NCI-H187 treated with DMSO at 0.1 percent for 48 hours (cell line): ENCODE measurements at places on chromosomes 1 and 21.

GRCh38 chr1:107499139-107499744 lies 358.4 kb downstream of the NTNG1 start:
- DNase-seq = no peak

DNA sequence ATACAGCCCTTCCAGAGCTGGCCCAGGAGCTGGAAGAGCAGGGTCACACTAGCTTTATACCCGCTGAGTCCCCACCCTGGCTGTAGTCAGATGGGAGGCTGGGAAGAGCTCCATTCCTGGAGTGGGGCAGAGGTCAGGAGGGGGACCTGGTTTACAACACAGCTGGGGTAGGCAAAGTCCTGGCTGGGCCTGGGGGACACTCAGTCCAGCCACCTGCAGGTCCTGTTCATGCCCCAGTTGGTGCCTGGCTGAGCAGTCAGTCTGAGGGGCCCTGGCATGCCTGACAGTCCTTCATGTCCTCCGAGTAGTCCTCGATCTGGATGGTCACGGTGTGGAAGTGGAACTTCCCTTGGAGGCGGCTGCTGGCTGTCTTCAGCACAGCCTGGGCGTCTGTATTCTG lies 7.0 kb downstream of the SLC30A2 start:
- no peak for DNase-seq

- no peak for DNase-seq
Observed at GRCh38 chr1:31418626-31419323, 5.8 kb downstream of the SERINC2 start.

- DNase-seq = no peak
Observed at GRCh38 chr1:236728752-236729151, 42.5 kb downstream of the ACTN2 start.

DNA sequence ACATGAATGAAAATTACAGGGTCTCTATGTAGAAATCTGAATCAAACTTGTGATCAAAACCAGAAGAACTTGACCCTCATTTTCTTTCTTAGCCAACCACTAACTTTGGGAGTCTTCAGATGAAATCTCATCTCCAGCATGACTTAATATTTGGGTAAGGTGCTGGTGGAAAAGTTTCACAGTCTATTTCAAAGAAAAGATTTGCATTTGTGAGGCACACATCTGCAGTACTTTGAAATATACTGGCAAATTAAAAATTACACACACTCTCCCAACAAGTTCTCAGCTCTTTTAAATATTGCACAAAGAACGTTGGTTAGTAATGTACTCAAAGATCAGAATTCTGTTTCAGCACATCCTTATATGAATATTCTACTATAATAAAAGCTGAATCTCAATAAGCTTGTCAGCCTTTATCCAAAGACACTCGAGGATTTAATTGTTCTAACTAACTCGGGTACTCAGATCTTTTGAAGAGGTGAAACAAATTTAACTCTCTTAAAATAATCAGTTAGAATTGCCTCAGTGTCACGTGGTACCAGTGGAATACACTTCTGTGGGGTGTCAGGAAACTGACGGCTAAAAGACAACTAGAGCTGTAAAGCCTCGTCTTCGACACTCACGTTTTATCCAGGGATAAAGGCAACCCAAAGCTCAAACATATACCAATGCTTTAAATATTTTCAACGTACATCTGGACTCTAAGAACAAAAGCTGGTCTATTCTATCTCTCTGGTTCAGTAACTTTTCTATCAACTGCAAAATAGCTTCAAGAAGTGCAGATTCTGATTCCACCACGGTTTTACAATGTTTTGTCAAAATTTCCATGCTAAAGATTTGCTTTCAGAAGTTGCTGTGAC lies 19.0 kb downstream of the SAMSN1 start:
- no peak for DNase-seq

GRCh38 chr21:41766883-41767605 lies at the start of gene RIPK4:
RIPK4 (minus strand) TSS chr21:41767052; CDS start chr21:41767041, 11 bp downstream.
- peak; percentile 39 for DNase-seq

- no peak for DNase-seq
Observed at GRCh38 chr1:167824163-167824794, 89.7 kb downstream of the ADCY10 start.

- DNase-seq = no peak
Observed at GRCh38 chr1:237324226-237324625, 282.2 kb downstream of the RYR2 start.

DNA sequence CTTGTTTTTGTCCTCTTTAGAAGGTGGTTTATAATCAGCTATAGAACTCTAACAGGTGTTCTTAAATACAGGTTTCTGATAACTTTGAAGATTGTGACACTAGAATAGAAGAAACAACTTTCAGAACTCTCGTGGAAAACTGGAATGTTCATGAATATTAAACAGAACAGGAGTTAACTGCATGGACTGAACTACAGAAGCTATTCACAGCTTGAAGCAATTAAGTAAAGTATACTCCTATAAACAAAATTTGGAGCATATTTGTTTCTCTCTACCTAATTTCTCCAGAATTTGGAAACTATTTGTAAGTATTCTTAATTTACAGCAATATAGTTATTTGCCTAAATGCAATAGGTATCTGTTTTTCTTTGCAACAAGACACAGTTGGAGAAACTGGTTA lies 824.8 kb downstream of the ADGRL2 start:
- DNase-seq = no peak

GRCh38 chr1:119981986-119982815 lies 85.9 kb upstream of the ADAM30 start:
- DNase-seq = no peak

GRCh38 chr1:15231714-15232201 lies 15.3 kb upstream of the FHAD1 start:
- no peak for DNase-seq

DNA sequence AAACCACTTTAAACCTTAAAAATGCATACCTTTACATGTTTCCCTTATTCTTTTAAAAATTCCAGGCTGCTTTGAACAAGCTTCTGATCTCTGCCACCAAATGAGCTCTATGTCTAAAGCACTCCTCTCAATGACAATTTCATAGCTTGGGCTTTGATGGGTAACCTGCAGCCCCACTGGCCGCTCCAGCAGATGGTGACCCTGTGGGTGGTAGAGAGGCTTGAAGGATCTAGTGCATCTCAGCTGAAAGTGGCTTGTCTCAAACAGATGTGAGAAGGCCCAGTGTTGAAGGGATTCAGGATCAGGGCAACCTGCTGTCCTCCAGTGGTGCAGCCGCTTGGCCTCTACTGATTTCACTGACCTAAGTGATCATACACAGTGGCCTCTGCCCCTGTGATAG lies 84.7 kb upstream of the IRF2BP2 start:
- DNase-seq = no peak

- DNase-seq = no peak
Observed at GRCh38 chr1:224212618-224213061, 29.6 kb downstream of the DEGS1 start.

- no peak for DNase-seq
Observed at GRCh38 chr1:234927971-234928640, 200.5 kb downstream of the TOMM20 start.

DNA sequence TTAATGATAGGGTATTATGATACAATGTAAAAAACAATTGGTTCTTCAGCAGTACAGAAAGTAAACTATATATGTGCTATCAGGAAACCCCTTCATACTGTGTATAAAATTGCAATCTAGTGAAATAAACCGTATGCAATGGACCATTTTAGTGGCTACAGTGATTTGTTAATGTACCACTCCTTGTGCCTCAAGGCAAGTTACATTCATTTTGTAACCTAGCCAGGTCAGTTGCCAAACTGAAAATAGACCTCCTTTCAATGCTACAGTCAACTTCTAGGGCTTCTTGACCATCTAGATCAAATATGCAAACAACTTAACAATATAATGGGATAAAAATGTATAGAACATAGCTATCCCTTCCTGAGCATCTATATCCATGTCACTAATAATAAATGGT lies 52.0 kb upstream of the RAVER2 start:
- DNase-seq = no peak
